ENCODE measurements at places on chromosomes 16 and 17. TPM values are rescaled to one million over a fixed set of nuclear protein-coding genes. Genes with fewer than 3 reads are reported as not detected.

The MYL11 gene
- not detected for total RNA-seq

The LITAF gene
- 62.7 TPM for total RNA-seq

The KRT20 gene
- not detected for total RNA-seq

The GAS2L2 gene
- total RNA-seq = 1.2 TPM

The CDRT15L2 gene
- total RNA-seq = not detected

The CNGB1 gene
- total RNA-seq = not detected

The TSPAN10 gene
- total RNA-seq = not detected

The DOC2A gene
- total RNA-seq = 4.2 TPM

The NPW gene
- total RNA-seq = not detected

The TPSG1 gene
- total RNA-seq = not detected

The CALB2 gene
- total RNA-seq = 5.9 TPM

The DHRS7C gene
- total RNA-seq = not detected

GRCh38 chr17:75979705-75980187 is 706 bp downstream of the TEN1 start:
- DNase-seq = no peak

DNA sequence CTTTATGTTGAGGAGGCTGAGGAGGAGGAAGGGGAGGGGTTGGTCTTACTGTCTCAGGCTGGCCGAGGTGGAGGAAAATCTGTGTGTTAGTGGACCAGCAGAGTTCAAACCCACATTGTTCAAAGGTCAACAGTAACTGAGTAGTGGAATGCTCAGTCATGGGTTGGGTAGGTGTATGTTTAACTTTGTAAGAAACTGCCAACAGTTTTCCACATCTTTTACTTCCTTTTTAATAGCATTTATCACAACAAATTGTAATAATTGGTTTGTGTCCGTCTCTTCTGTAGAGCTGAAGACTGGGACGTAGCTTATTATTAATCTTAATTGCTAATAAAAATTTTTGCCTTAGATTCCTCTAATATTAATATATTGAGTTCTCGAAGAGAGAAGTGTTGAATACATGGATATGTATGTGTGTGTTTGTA is 5.3 kb downstream of the ATP6V0A1 start:
- DNase-seq = no peak

- DNase-seq = no peak
These were observed 304.1 kb upstream of the N4BP1 start for GRCh38 chr16:48914070-48914469.

GRCh38 chr16:54335230-54335629 is 48.6 kb upstream of the IRX3 start:
- no peak for DNase-seq

GRCh38 chr16:89097392-89097772 is 3.7 kb downstream of the ACSF3 start:
- DNase-seq = no peak

- no peak for DNase-seq
These were observed 9.1 kb upstream of the BLMH start for GRCh38 chr17:30300818-30301217.

DNA sequence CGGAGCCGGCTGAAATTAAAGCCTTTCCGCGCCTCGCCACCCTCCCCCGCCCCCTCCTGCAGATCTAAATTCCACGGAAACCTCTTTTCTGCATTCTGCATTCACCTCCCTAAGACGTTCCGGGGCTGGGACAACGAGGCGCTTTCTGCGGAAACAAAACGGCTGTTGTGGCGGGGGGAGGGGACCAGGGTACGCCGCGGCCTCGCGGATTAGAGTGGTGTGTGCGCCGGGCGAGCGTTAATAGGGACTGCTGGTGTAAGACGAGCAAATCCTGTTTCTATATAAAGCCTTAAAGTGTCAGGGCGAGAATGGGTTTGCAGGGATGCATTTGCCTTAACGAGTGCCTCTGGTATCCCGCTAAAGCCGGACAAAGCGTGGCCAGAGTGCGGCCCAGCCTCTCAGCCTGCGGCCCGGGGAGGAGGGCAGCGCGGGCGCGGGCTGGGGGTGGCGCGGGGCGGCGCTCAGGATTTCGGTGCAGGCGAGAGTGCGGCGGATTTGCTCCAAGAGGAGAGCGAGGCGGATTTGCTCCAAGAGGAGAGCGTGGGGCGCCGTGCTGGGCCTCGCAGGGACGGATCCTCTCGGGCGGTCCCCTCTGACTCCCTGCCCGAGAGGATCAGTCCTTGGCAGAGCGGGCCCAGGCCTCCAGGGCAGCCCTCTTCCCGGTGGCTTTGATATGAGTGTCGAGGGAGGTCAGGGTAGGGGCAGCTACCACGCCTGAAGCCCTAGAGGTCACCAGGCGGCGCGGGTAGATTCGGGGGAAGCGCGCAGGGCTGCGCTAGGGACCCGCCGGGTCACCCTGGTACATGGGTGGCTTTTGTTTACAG is 5.1 kb downstream of the BAHCC1 start:
- no peak for DNase-seq

GRCh38 chr16:72021043-72021442 is 12.5 kb downstream of the DHODH start:
- no peak for DNase-seq

GRCh38 chr16:14310519-14310991 is 239.4 kb downstream of the MRTFB start:
- DNase-seq = no peak

DNA sequence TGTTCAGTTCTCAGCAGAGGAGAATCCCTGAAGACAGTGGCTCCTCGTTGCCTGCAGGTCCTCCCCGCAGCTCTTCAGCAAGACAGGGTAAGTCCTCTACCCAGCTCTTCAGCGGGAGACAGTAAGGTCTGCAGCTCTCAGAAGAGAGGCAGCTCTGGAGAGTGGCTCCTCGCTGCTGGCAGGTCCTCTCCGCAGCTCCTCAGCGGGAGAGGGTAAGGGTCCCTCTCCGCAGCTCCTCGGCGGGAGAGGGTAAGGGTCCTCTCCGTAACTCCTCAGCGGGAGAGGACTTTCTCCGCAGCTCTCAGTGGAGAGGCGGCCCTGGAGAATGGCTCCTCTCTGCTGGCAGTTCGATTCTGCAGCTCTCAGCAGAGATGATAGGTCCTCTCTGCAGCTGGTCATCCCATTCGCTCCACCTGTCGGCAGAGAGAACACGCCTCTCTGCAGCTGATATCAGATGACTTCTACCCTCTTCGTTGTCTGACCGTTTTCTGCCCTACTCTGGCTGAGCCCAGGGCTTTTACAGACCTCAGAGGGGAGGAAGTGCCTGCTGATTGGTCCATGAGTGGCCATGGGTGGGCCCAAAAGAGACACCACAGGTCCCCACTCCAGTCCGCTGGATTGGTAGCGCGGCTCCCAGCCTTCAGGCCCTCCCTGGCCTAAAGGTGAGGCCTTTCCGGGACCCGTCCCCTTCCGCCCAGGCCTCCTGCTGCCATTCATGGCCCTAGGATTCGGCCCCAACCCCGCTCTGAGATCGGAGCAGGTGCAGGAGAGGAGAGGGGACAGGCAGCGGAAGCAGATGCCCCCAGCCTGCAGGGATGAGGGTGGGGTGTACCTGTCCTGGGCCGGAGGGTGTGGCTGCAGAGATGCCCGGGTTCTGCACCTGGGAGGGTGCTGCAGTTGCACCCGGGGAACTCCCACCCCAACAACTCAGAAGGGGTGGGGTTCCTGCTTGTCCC is 11.9 kb upstream of the SHCBP1 start:
- no peak for DNase-seq

- DNase-seq = no peak
These were observed 4.0 kb downstream of the BECN1 start for GRCh38 chr17:42819939-42820535.

GRCh38 chr16:23837553-23838308 is 1.9 kb downstream of the PRKCB start:
- no peak for DNase-seq

DNA sequence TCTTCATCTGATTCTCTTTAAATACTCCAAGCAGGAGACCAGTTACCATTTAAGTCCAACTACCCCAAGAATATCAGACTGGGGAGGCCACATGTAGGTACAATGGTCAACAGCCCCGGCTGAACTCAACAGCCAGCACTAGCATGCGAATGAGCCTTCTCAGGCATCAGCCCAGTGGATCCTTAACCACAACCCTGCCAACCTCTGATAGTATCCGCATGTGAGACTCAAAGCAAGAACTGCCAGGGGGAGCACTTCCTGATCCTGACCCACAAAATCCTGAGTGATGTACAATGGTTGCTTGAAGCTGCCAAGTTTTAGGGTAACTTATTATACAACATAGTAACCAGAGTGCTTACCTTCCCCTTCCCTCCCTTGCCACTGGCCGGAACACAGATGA is 4.0 kb downstream of the PYY start:
- DNase-seq = no peak

- no peak for DNase-seq
These were observed 16.6 kb downstream of the DPEP1 start for GRCh38 chr16:89629827-89630610.

GRCh38 chr17:65388911-65389310 is 172.5 kb downstream of the AXIN2 start:
- DNase-seq = no peak
